Activated naive CD4-positive, alpha-beta T cell treated with Interleukin-2 at 50 U/mL for 16 hours (primary cell): ENCODE measurements at places on chromosomes 6 and 20.

- DNase-seq, result no peak
Observed at GRCh38 chr6:123966618-123967017, 163.0 kb downstream of the NKAIN2 start.

GRCh38 chr6:44439270-44440045, 52.0 kb downstream of the CDC5L start:
- no peak for DNase-seq

DNA sequence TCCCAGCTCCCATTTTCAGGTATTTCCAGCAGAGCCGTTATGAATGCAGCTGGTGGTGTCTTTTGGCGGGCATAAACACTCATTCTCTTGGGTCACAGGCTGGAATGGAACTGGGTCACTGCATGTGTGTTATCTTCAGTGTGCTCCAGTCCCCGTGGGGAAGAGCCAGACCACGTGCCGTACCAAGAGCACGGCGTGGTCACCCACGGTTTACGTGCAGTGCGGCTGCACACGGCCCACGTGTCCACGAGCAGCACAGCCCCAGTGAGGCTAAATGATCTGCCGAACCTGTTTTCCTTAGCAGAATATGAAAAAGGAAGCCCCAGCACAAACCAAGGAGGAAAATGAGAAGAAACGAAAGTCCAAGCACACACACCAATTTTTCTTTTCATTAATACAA, 121.5 kb downstream of the IRF4 start:
- no peak for DNase-seq

DNA sequence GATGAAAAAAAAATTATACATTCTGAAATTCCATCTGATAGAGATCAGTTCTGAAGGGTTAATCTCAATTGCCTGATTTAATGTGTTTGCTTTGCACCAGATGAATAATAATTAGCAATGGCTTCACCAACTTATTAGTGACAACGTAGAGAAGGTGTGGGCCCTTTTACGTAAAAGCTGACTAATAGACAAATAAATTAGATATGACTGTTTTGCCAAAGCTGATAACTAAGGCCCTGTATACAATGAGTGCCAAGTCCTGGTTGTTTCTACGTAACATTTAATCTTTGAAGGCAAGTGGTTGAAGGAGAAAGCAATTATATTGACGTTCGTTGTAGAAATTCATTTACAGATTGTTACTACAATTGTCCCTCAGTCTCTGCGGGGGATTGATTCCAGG, 10.8 kb downstream of the SGK1 start:
- DNase-seq, result no peak

DNA sequence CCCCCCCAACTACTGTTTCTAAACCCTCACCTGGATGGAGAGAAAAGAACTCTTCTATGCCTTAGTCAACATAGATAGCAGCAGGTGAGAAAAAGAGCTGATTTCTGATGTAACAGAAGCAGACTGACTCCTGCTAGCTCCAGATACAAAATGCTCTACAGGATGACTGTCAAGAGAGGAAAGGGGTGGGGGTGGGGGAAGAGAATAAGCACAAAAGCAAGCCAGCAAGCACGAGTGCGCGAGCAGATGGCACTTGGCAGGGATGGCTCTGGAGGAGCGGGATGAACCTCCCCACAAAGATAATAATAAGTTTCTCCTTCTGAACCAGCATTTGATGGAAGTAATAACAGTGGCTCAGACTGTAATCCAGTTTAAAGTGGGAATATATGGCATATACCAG, 45.6 kb upstream of the SPDEF start:
- no peak for DNase-seq

- DNase-seq, result no peak
Observed at GRCh38 chr6:37406726-37407341, 26.2 kb upstream of the CMTR1 start.

DNA sequence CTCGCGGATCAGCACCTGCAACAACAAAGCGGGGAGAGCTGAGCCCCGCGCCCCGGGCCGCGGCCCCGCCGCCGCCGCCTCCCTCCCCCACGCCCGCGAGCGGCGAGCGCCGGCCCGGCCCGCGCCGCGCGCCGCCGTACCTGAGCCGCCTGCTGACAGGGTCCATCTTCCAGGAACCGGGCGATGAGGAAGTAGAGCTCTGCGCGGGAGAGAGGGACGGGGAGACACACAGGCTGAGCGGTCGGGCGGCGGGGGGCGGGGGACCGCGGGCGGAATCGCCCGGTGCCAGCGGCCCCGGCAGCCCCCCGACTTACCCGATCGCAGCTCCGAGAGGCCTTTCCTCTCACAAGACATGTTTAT, 359 bp downstream of the PHIP start:
- DNase-seq, result no peak

DNA sequence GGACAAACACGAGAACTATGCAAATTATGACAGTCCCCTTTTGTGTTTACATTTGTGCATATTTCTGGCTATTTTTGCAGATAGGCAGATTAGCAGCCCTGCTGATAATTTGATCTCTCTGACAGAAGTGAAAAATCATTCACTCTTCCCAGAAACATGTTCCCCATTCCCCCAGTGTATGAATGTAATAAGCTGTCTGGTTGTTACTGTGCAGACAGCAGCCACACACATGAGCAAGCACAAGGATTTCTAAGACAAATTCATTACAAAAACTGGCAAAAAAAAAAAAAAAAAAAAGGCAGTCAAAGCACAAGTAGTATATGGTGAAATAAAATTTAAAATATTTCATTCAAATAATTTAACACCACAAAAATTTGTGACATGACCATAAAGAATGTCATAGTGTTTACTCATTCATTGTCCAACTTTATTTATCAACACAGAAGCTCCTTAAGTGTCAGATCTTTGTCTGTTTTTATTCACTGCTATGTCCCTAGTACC, 95.5 kb upstream of the VGLL2 start:
- no peak for DNase-seq

DNA sequence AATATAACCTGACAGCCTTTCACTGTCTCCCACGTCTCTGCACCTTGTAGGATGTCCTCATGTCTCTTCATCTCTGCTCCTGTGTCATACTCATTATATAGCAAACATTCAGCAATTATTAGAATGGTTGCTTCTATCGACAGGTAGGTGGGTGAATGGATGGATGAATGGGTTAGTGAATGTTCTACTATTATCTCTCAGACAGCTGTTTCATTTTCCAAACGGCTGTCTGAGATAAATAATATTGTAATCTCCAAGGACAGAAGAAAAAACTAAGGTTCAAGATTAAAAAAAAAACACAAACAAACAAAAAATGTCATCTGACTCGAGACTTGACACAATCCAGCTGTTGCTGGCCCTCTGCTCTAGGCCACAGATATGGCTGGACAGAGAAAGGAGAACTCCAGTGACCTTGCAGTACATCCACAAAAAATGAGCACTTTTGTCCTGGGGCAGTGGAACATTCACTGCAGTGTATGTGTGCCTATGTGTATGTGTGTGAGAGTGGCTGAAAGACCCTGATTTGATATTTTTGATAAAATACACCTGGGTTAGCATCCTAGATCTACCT, 2.1 kb downstream of the HNF4A start:
- no peak for DNase-seq

DNA sequence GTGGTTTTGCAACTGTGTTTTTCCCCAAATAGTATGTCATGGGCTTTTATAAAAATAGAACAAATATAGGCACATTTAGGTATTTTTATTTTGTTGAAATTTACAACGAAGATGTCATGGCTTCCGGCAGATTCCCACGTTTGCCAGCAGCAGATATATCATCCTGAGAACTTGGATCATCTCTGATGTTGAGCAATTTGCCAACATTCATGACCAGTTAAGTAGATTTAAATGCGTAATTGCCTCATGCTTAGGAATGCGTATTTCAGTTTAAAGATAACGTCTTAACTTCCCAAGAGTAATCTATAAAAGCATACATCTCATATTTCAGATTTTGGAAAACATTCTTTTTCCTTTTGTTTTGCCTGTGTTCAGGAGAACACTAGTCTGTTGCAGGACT, 457.8 kb downstream of the QKI start:
- no peak for DNase-seq

DNA sequence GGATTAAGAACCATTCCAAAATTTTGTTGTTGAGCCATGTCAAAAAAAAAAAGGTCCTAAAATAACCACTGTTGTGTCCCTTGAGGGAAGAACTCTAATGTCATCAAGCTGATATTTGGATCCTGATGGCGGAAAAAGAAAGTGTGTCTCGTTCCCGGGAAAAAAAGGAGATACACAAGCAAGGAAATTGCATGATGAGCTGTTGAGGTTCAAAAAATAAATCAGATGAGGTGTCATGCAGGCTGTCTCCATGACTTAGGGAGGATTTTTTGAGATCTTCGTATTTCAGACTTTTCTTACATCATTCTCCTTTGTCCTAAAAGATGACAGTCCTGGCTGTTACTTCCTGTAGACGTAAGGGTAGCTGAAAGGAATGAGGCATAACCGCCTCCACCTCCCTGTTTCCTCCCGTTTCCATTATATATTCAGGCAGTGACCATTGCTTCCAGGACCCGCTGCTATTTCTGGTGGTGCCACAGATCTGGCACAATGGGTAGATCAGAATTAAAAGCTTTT, 117.3 kb upstream of the TNFAIP3 start:
- DNase-seq, result no peak

GRCh38 chr6:166411721-166412151, 29.0 kb upstream of the MPC1 start:
- DNase-seq, result peak; percentile 35

- DNase-seq, result no peak
Observed at GRCh38 chr6:108163644-108164542, 1.9 kb upstream of the NR2E1 start.

DNA sequence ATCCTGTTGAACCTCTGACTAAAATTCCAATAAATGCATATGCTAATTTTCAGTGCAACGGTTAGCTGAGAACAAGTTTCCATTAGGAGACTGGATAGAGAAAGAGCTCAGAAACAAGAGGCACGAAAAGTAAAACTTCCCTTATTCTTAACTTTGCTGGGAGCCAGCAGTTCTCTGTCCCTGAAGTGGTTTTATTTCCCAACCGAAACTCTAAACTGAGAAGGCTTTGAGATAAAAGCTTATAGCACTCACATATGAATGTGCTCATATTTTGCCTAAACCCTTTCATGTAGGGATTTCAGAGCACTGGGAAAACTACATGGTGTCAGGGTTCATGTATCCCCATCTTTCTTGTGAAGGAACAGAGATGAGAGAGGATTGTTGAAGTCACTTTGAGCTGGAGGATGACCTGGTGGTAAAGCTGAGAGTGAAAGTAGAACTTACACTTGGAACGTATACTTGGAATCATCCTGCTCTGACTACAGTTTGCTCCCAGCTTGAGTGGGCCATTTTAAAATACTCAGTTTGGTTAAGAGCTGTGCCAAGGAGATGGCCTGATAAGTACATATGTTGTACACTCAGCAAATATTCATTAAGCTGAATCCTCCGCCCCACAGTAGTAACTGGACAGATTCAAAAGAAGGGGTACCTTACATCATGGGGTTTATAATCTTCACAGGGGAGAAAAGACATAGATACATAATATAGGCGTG, 324.2 kb upstream of the CNR1 start:
- DNase-seq, result no peak

DNA sequence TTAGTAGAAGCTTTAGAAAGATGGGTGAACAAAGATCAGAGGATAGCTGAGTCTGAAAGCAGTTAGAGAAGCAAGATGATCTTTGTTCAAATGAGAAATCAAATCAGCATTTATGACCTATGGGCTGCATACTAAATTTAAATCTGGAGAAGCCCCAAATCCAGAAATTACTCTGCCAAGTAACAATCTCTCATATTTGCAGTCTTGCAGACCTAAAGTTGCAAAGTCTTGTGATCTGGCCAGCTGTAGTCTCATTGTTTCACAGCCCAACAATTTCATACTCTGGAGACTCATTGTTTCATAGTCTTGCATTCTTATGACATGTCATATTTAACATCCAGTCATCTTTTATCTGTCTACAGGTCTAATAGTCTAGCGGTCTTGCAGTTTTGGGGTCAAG, 364.9 kb upstream of the RSPO3 start:
- DNase-seq, result no peak

GRCh38 chr20:3392756-3393155, 14.7 kb downstream of the DNAAF9 start:
- no peak for DNase-seq

- no peak for DNase-seq
Observed at GRCh38 chr6:43016176-43016942, 2.3 kb downstream of the KLHDC3 start.

DNA sequence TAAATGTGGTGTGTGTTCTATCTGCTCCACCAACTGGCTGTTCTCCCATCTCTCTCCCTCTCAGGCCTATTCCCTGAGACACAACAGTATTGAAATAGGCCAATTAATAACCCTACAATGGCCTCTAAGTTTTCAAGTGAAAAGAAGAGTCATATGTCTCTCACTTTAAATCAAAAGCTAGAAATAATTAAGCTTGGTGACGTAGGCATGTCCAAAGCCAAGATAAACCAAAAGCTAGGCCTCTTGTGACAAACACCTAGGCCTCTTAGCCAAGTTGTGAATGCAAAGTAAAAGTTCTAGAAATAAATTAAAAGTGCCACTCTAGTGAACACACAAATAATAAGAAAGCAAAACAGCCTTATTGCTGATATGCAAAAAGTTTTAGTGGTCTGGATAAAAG, 29.9 kb downstream of the MTCL3 start:
- DNase-seq, result no peak

GRCh38 chr6:83868639-83869038, 9.2 kb downstream of the CYB5R4 start:
- DNase-seq, result no peak

DNA sequence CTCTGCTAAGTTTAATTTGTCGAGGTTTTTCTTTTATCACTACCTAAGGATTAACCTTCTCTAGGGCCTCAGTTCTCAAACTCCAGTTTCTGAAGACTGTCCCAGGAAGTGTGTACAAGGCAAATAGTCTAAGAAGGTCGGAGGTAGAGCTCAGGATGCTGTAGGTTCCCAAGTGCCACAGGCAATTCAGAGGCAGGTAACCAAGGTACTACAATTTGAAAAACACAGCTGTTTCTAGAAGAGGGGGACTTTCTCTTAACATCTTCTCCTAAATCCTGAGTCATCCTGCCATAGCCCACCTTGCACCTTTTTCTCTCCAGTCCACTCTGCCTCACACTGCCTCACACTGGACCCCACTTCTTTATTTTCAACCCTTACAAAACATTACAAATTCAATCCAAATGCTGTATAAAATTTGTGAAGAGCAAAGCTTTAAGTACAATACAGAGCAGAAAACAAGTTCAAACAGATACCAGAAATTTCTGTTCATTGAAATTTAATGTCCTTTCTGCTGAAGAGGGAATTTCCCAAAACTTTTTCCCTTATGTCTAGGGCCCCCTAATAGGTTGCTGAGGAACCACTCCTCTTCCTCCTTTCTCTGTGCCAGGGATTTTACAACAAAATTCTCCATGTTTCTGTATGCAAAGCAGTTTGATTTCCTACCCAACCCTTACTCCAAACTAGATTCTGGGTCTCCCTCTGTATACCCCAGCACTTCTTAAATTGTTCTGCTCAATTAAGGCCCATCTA, 43.0 kb downstream of the FRK start:
- DNase-seq, result no peak

- DNase-seq, result peak; percentile 59
Observed at GRCh38 chr6:90103056-90103800, 193.4 kb downstream of the BACH2 start.

- peak; percentile 10 for DNase-seq
Observed at GRCh38 chr20:53255102-53255710, 283.0 kb downstream of the TSHZ2 start.

- DNase-seq, result no peak
Observed at GRCh38 chr6:105607636-105608621, 205.0 kb upstream of the PREP start.
